AG08396 (cell line): ENCODE measurements at places on chromosomes 2 and 18.

DNA sequence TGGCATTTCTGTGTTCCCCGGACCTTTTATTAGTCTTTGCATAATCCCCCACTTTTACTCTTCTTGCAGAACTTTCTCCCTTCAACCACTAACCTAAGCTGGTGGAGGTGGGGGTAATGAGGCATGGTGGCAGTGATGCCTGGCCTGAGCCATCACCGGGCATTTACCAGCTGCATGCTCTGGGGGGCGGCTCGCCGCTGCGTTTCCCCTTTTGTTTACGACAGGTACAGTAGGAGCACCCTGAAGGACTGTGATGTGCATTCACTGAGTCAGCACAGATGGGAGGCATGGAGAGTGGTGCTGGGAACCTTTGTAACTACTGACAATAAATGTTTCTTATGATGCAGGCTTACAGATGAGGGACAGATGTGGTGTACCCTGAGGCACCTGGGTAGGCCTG, 46.9 kb downstream of the PLEKHB2 start:
- no peak for DNase-seq

DNA sequence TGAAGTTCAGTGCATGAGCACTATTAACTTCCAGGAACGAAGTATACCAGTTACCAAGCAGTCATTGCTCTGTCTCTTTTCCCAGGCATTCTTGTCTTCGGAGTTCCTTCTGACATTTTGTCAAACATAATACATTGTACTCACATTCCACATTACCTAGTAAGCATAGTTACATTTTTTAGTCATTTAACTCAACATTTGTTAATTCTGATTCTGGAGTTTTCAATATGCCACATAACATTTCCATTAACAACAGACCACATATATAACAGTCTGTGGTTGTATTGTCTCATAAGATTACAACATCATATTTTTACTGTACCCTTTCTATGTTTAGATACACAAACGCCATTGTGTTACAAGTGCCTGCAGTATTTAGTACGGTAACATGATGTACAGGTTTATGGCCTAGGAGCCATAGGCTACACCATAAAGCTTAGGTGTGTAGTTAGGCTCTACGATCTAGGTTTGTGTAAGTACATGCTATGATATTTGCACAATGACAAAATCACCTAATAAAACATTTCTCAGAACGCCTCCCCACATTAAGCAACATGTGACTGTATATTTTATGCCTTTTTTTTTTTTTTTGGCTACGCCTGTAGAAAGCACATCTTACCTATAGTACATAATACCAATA, 187.1 kb downstream of the DYM start:
- no peak for DNase-seq

DNA sequence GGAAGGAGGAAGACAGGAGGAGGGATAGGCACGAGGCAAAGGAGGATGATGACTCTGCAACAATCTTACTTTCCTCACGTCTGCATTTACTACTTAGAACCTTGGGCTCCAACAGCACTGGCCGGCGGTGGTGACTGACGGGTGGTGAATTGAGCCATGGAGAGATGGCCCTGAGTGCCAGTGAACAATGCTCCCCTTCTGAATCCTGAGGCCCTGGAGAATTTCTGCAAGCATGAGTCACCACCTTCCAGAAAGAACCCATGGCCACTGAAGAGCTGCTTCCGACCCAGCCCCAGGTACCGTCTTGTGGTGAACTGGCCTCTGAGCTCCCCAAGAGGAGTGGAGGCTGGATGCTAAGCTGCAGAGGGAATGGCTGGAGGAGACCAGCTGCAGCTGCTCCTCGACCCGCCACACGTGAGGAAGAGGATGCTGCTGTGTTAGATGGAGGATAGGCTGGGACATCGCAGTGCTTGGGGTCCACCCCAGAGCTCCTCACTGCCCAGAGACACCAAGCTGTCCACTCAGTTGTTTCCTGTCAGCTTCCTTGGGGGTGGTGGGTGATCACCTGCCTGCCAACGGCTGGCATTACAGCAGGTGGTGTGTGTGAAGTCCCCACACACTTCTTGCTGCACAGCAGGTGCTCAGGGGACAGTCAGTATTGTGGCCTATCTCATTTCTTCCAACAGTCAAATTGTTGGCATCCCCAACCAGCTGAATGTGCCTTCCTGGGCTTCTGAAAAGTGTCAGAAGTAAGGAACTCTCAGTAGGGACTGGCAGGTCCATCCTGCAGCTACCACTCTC, 186.5 kb upstream of the ID2 start:
- no peak for DNase-seq

- DNase-seq: no peak
Measured at GRCh38 chr2:112144966-112145365, 6.8 kb downstream of the FBLN7 start.

DNA sequence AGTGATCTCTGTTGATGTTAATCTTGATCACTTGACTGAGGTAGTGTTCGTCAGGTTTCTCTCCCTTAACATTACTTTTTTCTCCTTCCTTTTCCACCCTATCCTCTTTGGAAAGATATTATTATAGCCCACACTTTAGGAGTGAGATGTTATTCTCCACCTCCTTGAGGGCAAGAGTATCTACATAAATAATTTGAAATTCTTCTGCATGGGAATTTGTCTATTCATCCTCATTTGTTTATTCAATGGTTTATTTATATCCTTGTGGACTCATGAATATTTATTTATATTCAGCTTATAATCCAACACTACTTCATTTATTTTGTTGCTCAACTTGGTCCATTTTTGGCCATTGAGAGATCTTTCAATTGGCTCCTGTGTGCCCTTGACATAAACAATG, 750.4 kb downstream of the EPHA4 start:
- DNase-seq: no peak

DNA sequence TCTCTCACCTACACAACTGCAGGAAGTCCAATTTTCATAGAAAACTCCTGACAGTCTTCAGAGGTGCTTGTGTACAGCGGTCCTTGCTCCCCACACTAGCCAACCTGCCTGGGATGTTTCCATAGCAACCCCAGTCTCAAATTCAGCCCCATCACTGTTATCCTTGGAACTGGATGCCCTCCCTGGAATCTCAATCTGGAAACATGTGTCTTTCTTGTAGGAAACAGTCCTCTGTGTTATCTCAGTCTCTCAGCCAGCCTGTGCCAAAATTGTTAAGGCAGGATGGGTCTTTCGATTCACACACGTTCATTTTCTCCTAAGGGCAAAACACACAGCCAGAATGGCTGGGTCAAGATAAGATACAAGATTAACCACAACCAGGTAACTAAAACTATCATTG, 295.5 kb upstream of the RND3 start:
- DNase-seq: no peak

DNA sequence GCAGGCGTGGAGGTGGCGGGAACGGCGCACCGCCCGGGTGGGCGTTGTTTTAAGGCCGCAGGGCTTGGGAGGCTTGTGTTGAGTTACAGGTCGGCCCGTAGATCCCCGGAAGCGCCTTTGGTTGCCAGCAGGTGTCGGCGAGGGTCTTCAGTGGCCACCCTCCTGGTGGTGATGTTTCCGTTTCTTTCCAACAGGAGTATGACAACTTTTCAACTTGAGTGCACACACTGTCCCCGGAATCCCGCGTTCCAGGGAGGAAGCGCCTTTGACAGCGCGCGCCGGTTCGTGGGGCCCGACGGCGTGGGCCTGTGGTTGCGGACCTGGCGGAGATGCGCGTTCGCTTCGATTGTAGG, 1.0 kb upstream of the HDAC4 start:
- peak; percentile 50 for DNase-seq

GRCh38 chr2:122660786-122661634, 905.6 kb downstream of the TSN start:
- DNase-seq: no peak

GRCh38 chr2:10357193-10358169, 54.8 kb downstream of the HPCAL1 start:
- no peak for DNase-seq

- DNase-seq: no peak
Measured at GRCh38 chr2:161246281-161246680, 61.9 kb upstream of the PSMD14 start.

DNA sequence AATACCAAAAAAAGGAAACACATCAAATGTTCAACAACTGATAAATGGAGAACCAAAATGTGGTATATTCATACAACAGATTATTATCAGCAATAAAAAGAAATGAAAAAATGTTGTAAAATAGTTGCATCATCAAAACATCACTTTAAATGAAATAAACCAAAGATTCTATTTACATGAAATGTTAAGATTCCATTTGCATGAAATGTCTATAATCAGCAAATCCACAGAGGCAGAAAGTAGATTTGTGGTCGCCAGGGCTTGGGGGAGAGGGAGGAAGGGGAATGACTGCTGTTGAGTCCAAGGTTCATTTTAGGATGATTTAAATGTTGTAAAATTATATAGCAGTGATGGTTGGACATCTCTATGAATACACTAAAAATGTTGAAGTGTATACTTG, 181.9 kb downstream of the RTP5 start:
- DNase-seq: no peak

- no peak for DNase-seq
Measured at GRCh38 chr2:154392256-154392655, 306.2 kb upstream of the KCNJ3 start.
